ENCODE measurements at places on chromosomes 1 and 21.

- DNase-seq, result no peak
Measured at GRCh38 chr1:118809586-118809985, 178.6 kb downstream of the TBX15 start.

DNA sequence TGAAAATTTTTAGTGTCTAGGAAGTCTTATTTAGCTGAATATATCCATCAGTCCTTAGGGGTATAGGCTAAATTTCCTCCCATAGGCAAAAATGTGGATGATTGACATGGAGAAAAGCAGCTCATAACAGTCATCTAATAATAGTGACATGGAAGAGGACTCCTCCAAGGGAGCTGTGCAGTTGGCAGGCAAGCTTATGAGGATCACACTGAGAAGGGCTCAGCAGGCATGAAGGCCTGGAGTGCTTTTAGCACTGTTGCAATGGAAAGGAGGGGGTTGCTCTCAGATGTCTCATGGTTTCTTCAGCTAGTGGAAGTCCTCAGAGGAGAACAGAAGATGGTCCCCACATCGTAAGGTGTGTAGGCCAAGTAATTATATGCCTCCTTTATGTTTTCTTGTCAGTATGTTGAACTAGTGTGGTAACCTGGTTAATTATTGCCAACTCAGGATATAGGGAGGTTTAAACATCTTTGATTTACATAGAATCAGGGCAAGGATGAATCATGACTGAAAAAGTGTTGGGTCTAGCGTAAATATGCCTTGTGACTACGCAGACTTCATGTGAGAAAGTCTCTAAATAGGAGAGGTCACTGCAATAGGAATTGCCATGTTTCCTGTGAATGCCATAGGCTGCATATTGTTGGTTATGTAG, 18.9 kb downstream of the VN1R5 start:
- DNase-seq, result no peak

DNA sequence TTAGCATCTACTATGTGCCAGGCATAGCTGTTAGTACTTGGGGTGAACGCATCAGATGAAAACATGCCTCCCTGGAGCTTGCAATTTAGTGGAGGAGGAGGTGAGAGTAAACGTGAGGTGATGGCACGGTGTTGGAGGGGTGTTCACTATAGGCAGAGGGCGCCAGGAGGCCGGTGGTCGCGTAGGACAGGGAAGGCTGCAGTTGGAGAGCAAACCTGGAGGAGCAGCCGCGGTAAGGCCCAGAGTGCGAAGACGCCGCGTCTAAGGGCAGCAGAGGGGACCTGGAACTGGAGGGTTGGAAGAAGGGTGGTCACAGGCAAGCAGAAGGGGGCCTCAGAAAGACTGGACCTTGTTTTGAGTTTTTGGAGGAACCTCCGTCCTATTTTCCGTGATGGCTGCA, 30.2 kb upstream of the TRIM17 start:
- DNase-seq, result no peak

- no peak for DNase-seq
Measured at GRCh38 chr1:28170001-28170596, 6.4 kb downstream of the PTAFR start.

DNA sequence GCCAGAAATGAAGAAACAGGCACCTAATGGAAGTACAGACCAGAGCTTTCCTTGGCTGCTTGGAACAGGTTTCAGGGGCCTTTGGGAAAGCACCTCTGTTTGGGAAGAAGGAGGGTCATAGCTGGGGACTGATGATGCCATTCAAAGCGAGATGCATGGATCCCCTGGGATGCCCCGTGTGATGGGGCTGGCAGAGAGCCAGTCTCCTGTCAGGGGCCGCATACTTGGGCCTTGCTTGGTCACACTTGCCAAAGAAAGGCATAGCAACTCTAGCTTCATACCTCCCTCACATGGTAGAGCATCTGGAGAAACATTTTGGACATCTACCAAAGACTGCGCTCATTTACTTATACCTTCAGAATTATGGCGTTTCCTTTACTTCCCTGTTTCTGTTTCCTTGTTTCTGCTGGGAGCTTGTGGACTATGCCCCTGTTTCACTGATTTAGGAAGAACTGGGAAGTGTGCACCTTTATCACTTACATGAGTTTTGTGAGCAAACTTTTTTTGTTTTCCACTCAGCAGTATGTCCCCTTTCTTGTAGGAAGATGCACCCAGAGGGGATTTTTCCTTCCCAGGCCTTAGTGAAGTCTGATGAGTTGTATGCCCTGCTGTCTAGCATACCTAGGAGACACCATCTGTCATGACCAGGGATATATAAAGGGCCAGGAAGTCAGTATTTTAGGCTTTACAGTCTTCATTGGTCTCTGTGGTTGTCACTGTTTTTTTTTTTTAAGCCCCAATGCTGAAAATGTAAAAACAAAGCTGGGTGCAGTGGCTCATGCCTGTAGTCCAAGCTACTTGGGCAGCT, 19.8 kb upstream of the ST3GAL3 start:
- no peak for DNase-seq

- DNase-seq, result no peak
Measured at GRCh38 chr1:228372183-228373003, 34.2 kb downstream of the TRIM11 start.

GRCh38 chr1:53130878-53131589, 11.4 kb downstream of the SLC1A7 start:
- no peak for DNase-seq

- no peak for DNase-seq
Measured at GRCh38 chr1:17030206-17030605, 18.5 kb upstream of the ATP13A2 start.

- DNase-seq, result no peak
Measured at GRCh38 chr1:55447488-55447887, 232.3 kb upstream of the USP24 start.

DNA sequence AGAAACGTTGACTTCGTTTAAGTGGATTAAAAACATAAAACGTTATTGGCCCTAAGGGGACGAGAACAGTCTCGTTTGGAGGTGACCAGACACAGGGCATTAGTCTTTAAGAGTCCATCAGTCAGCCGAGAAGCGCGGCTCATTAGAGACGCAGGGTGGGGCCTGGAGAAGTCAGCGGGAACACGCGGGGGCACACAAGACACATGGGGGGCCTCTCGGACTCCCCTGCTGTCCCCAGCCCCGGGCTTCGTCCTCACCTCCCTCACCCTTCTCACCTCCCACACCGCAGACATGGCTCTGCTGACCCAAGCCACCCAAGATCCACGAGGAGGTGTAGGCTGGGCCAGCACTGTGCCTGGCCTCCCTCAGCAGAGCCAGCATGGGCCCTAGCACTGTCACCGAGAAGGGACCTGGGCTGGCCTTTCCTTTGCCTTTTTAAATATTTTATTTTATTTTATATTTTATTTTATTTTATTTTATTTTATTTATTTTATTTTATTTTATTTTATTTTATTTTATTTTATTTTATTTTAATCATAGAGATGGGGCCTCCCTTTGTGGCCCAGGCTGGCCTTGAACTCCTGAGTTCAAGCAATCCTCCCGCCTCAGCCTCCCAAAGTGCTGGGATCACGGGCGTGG, 48.9 kb downstream of the MORN1 start:
- no peak for DNase-seq

DNA sequence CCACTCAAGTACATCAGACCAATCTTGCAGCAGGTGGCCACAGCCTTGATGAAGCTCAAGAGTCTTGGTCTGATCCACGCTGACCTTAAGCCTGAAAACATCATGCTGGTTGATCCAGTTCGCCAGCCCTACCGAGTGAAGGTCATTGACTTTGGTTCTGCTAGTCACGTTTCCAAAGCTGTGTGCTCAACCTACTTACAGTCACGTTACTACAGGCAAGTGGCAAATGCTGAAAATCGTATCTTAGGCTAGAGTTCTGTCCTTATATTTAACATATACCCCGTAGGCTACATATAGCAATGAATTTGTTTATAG, 12.1 kb downstream of the HIPK1 start:
- no peak for DNase-seq

DNA sequence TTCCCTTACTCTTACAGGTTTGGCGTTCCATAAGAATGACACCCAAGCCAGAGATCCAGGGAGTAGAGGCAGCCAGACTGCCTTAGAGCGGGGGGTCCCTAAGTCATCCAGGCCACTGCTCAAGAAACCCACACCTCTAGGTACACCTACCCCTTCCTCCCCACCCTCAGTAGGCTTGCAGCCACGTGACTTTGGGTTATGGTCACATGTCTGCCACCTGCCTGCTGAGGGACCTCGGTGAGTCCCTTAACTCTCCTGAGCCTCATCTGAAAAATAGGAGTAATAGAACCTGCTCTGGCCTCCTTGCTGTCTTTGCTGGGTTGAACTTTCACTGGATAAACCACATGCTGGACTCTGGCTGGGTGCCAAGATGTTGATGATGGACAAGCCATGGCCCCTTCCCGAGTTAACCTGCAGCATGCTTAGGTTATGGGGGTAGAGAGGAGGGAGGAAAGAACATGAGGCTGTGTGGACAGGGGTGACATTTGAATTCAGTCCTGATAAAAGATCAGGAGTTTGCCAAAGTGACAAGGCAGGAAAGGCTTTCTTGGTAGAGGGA, 4.5 kb downstream of the RPS6KA1 start:
- no peak for DNase-seq

DNA sequence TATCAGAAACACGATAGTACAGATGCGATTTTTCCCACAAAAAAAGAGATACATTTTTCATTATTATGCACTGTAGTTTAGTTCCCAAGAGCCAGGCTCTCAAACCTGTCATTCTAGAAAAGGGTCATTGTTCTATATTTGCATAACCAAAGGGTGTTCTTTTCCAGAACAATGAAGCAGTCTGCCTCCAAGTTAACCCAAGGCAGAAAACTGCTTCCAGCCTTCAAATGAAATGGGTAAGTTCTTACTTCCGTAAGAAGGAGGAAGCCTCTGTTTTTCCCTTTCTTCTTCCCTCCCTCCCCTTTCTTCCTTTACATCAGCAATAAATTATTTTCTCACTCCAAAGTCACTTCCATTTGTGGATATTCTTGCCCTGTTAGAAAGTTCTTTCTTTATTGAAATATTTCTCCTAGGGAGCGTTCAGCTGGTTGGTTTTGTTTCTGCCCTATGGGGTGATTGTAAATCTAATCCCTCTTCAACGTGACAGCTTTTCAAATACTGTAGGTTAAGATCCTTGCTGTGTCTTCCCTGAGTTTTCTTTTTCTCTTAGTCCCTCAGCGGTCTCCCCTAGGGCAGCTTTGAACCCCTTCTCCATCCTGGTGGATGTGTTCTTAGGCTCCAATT, 77.3 kb upstream of the PTGFRN start:
- DNase-seq, result no peak

DNA sequence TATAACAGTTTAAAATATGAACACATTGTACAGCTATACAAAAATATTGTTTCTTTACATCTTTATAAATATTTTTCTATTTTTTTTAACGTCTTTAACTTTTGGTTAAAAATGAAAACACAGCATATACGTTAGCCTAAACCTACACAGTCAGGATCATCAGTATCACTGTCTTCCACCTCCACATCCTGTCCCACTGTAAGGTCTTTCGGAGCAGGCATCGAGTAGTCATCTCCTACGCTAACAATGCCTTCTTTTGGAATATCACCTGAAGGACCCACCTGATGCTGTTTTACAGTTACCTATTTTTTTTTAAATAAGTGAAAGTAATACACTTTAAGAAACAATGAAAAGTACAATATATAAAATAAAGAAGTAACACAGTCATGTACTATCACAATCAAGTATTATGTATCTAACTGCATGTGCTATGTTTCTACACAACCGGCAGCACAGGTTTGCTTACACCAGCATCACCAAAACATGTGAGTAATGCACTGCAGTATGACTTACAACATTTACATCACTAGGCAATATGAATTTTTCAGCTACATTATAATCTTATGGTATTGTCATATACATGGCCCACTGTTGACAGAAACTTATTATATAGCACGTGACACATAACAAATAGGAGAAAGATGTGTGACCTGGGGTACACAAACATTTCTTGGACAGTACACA, 254.4 kb downstream of the AKT3 start:
- DNase-seq, result peak; percentile 61

GRCh38 chr21:39923476-39923875, 56.2 kb downstream of the PCP4 start:
- no peak for DNase-seq

DNA sequence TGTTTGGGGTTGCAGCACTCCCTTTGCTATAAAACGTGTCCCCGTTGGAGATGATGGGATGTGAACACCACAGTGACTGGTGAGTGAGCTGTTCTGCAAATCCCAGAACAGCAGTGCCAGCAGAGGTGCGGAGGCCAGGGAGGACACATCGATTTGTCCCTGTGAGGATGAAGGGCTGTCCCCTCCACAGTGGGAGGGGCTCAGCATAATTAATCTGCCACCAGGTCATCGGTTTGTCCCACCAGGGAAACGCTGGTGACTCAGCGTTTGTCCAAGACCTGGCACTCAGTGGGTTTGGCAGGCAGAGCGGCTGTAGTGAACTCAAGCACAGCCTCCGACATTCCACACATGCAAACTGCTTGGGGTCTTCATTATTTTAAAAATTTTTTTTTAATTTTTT, 22.8 kb upstream of the PDE9A start:
- DNase-seq, result no peak

DNA sequence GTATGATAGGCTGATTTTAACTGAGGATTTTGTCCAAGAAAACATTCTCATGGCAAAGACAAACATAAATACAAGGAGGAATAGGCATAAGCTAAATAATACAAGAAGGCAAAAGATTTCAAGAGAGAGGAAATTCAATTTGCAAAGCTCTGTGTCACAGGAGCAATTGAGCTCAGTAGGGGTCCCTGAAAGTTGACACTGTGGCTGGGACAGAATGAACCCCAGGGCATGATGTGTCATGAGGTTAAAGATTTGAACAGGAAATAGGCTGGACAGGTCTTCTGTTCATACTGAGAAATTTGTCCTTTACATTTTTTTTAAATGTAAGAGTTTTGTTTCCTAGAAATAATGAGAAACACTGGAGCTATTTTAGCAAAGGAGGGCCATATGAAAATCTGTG, 555.4 kb upstream of the NEGR1 start:
- no peak for DNase-seq
